HCT116 (cell line): ENCODE measurements at places on chromosomes 13 and 19. TPM values are rescaled to one million over a fixed set of nuclear protein-coding genes. Genes with fewer than 3 reads are reported as not detected.

DNA sequence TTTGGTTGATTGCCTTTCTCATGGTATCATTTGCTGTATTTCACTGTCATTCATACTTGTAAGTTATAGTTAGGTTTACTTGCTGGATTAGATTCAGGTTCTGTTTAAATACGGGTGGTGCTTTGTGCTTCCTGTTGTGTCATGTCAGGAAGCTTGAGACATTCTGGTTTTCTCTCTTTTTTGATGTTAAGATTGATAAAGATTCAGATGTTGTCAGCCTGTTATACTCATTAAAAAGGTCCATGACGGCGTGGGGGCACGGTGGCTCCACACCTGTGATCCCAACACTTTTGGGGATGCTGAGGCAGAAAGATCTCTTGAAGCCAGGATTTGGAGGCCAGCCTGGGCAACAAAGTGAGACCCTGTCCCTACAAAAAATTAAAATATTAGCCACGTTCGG, 45.7 kb downstream of the NAA16 start:
- DNase-seq = no peak

Gene ZNF793
- total RNA-seq = not detected

Gene CKAP2
- 80.2 TPM for total RNA-seq

DNA sequence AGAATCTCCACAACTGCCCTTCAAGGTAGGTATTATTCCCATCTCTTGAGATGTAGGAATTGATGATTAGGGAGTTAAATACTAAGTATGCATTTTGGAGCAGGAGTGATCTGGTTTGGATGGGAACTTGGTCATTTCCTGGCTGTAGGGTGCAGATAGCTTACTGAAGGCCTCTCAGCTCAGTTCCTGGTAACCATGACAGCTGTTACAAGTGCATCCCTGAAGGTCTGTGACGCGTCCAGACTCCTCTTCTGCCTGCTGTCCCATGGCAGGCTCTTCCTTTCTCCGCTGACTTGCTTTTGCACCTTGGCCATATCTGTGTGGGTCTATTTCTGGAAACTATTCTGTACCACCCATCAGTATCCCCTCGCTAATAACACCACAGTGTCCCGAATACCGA, 387.8 kb downstream of the ZNF536 start:
- DNase-seq = no peak

Gene CYP2A6
- 0.57 TPM for total RNA-seq

GRCh38 chr19:38800577-38801347, 11.8 kb downstream of the LGALS7B start:
- DNase-seq = no peak

DNA sequence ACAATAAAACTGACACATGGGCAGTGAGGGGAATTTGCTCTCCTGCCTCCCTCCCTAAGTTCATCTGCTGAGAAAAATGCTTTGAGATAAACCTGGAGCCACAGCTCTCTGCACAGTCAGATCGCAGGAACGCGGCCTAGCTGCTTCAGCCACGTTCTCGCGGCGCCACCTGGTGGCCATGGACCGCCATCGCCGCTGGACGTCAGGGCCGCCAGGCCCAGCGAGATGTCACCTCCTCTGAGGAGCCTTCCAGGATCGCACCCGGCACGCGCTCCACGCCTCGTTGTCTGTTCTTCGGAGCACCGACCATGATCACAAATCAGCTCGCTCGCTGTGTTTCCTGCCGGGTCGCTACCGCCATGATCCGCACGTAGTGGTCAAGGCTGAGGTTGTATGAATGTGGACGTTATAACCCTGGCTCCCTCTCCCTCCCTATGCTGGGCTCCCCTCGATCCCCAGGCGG, 20.6 kb upstream of the USP29 start:
- DNase-seq = peak; percentile 1

DNA sequence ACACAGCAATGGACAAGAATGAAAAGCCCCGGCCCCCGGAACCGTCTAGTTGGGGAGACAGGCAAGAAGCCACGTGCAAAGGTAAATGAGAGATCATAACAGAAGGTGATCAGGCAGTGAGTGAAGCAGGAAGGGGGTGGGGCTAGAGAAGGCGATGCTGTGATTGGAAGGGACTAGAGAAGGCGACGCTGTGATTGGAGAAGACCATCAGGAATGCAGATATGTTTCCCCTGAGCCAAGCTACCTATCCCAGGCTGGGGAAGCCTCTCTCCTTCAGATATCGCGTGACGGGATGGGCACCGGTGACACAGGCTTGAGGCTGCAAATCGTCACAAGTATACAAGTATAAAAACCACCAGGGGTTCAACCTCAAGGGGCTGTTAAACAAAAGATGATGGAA, 21.8 kb downstream of the DCAF15 start:
- DNase-seq = peak; percentile 65

GRCh38 chr19:42206871-42207755, 10.4 kb downstream of the DEDD2 start:
- DNase-seq = no peak

Gene ZNF600
- 12.7 TPM for total RNA-seq

- peak; percentile 28 for DNase-seq
These were observed 82.9 kb downstream of the PDS5B start for GRCh38 chr13:32669030-32669646.

Gene CEACAM7
- not detected for total RNA-seq

DNA sequence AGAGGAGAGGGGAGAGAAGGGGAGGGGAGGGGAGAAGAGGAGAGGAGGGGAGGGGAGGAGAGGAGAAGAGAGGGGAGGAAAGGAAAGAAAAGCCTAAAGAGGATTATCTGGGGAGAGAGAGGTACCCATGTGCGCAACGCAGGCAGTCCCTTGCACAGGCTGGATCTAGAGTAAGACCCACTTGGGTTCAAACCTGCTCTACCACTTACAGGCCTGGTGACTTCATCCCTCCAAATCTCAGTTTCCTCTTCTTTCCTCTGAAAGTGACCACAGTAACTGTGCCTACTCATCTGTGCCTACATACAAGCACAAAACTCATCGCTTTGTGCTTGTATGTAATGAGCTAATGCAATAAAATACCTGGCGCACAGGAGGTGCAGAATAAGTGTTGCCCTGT, 732 bp upstream of the MAP1S start:
- DNase-seq = no peak

Gene NUDT19
- total RNA-seq = 22.1 TPM

GRCh38 chr13:113023694-113024430, 54.8 kb downstream of the MCF2L start:
- no peak for DNase-seq

Gene LRG1
- 1.3 TPM for total RNA-seq

DNA sequence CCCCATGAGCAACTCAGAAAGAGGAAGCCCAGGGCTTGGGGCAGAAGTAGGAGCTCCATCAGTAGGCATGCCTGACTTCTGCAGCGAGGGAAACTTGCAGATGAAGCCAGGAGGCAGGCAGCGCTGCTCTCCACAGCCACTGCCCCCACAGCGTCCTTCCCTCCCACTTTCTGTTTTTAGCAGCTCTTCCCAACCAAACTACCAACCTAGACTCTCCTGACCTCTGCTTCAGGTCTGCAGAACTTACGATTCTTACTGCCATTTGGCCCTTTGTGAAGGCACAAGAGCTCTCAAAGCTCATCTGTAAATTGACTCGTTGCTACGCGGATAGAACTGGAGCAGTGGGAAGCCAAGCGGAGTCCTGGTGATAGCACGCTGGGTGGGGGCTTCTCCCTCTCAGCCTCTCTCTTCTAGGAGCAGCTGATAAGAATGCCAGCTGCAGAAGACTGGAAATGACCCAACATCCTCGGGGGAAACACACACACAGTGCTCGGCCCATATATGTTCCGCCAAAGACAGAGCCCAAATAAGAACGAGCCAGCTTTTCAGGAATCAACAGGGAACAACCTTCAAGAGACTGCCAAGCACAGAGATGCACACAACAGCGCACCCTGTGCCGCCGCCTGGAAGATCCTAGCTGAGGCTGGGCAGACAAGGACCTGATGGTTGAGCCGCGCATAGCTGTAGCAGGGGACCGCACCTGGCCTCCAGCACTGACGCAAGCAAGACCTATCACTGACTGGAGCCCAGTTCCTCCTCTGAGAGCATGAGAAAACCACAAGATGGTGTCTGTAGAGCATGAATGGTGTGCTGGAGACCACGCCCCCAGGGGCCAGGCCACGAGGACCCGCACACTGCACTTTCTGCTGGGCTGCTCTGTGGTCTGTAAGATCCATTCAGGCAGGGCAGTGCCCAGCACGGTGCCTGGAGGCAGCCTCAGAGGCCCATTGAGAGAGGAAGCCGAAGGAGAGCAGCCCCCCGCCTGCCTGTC, 15.9 kb upstream of the SLC35E1 start:
- no peak for DNase-seq

- peak; percentile 24 for DNase-seq
These were observed 757 bp downstream of the FBN3 start for GRCh38 chr19:8148410-8149260.

Gene ZNF112
- total RNA-seq = 3.6 TPM

- DNase-seq = no peak
These were observed 123.2 kb upstream of the VSTM2B start for GRCh38 chr19:29402563-29402962.

- no peak for DNase-seq
These were observed 128.3 kb downstream of the KLF5 start for GRCh38 chr13:73187106-73187505.

DNA sequence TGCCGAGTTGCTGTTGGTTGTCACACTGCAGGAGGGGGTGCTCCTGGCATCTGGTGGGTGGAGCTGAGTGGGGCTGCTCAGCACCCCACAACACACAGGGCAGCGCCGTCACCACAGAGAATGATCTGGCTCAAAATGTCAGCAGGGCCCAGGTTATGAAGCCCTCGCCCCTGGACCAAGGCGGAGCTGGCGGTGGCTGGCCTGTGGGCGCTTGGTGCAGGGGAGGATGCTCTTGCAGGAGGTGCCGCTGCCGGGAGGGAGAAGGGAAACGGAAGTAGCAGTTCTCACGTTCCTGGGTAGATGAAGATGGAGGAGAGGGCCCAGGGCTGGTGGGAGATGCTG, 14.2 kb upstream of the LENG8 start:
- no peak for DNase-seq

DNA sequence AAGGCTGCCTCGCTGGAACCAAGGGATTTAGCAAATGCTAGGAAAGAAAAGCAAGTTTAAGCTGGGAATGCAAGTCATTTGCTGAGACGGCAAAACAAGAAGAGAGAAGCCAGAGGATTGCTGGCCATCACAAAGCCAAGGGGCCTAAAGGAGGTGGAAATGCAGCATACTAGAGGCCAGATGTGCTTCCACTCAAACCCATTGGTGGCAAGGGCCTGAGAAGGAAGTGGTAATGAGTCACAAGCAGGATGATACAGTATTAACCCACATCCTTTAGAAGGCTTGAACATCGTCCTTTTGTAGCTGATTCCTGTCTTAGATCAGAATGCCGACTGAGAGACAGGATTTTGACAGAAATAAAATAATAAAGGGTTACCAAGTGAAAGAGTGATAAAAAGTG, 68.2 kb downstream of the ITGBL1 start:
- DNase-seq = no peak

DNA sequence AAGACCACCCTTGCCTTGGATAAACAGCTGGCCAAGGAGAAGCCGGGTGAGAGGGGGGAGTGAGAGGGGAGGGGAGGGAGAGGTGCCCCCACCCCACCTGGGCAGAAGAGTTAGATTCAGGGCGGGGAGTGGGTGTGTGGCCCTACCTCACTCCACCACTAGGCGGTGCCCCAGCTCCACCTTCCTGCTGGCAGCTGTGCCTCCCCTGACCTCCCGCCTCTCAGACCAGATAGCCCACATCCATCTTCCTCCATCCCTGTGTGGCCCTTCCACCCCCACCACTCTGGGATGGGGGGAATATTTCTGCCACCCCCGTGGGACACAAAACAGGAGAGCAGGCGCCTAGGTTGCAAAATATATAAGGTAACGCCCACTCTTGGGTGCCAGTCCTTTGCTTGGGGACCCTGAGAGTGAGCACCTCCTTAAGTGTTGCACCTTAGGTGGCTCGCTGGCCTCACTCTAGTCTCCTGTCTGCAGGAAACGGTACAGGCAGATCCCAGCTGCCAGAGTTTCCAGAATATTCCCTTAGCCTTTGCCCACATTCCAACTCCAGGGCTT, 13.8 kb upstream of the EHD2 start:
- DNase-seq = no peak

DNA sequence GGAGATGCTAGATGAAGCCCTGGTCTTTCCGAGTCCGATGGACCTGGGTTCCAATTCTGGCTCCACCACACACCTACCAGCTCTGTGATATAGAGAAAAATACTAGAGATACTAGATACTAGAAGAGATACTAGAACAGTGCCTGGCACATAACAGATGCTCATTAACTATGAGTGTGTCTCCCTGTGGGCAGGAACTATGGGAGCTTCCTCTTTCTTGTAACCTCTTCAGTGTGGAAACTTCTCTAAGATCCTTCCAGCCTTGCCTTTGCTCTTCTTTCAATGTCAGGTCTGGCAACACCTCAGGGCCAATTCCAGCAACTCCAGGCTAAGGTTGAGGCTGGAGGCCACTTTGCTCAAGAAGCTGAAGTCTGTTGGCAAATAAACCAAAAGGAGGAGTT, 143.9 kb downstream of the KATNAL1 start:
- no peak for DNase-seq

Gene C19orf38
- total RNA-seq = 0.74 TPM

Gene SYNE4
- 27.9 TPM for total RNA-seq

DNA sequence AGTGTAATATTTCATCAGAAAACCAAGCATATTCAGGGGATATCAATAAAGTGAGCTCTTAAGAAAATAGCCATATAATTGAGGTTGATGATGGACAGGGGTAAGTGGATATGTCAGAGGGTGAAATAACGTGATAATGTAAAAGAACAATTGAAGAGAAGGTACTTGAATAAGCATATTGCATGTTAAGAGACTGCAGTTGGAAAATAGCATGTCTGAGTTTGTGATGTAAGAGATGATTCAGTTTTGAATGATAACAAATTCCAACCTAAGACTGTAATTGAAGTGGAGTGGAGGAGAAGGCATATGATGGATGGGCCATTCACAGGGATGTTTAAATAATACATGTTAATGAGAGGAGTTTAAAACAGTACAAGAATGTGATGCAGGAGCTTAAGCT, 1633.5 kb downstream of the SLITRK1 start:
- no peak for DNase-seq

DNA sequence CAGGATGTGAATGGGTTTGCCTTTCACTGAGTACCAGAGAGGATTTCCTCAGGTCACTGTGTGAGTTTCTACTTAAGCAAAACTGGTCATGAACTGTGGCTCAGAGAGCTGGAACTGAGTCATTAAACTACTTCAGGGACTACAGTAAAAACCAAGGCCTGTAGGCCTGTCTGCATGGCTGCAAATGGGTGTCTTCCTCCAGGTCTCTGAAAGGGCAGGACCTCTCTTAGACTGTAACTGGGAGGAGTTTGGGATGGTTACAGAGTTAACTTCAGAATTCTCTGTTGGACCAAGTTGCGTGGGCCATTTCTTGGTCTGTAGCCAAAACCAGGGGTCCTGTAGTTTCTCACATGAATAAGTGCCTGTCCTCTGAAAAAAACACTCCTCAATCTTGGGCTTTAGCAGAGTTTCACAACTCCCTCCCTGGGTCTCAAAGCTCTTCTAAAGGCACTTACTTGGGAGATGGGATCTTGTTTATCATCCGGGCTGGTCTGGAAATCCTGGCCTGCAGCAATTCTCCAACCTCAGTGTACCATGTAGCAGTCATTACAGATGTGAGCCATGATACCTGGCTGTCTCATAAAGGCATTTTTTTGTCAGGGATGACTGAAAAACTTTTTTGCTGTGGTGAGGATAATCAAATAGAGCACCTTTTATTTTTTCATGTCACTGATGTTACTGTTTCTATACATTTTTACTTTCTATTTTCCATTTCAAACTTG, 19.7 kb downstream of the ZNF714 start:
- no peak for DNase-seq

Gene KLK3
- total RNA-seq = not detected

Gene RYR1
- total RNA-seq = 4.1 TPM

- DNase-seq = no peak
These were observed 458 bp upstream of the ATP8A2 start for GRCh38 chr13:25371158-25371874.

Gene GATAD2A
- 130 TPM for total RNA-seq

- no peak for DNase-seq
These were observed 5.4 kb upstream of the GAS6 start for GRCh38 chr13:113869263-113869662.
